ENCODE measurements at places on chromosomes 16 and 17.

DNA sequence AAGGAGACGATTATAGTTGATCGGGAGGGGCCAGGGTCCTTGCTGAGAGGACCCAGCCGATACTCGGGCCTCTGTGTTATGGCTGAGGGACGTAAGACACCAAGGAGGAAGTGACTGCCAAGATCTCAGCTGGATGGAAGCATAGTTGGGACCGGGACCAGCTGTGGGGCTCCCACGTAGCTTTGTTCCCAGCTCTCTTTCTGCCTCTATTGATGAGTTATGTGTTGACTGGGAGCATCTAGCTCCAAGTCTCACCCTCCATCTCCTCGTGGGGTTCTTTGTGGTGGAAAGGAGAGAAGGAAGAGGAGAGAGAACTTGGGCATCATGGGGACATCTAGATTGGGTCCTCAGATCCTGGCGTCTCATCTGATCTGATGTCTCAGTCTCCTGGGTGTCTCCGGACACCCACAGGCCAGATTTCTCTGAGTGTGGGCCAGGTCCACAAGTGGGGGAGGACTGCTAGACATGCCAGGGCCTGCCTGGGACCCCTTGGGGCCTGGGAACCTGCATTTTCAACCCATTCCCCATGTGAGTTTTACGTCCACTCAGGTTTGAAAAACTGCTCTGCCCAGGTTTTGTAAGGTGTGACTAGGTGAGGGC, 1.0 kb downstream of the MGRN1 start:
- H3K4me1 ChIP-seq: peaks cover 17% of the 10 kb centered on the region
- H3K27ac ChIP-seq: peak overlapping the region; percentile 97
- H3K36me3 ChIP-seq: peaks cover 16% of the 10 kb centered on the region
- peak overlapping the region; percentile 97 for H3K4me3 ChIP-seq

DNA sequence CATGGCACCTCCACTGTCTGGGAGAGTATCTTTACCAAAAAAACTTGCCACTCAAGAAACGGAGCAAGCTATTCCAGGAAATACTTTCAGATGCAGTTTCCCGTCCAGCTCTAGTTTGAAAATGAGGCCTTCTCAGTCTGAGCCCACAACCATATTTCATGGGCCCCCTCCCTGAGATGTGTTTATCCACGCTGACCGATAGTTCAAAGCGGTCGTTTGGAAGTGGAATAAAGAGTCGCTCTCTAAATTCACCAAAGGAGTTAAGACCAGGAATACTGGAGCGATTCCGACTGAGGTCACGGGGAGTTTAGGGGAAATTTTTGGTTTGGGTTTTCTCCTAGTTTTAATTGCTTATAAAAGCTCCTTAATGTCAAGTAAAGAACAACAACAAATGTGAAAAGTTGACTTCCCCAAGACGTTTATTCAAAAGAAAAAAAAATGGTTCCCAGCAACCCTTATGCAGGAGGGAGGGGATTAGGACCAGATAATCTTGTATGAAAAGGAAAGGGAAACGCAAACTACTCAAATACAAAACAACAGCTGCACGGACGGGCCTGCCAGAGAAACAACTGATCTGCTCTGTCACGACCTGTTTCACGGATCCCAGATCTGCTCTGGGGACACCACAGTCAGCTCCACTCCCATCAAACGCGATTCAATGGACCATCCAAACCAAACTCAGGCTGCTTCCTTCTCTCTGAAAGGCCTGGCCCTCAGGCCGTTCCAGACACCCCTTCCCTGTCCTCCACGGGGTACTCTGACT, 77.1 kb downstream of the MRM3 start:
- no peaks in the 10 kb centered on the region for H3K27me3 ChIP-seq
- H3K36me3 ChIP-seq: no peaks in the 10 kb centered on the region
- H3K4me1 ChIP-seq: peaks cover 8% of the 10 kb centered on the region
- peak overlapping the region; percentile 83 for H3K27ac ChIP-seq
- no peak for DNase-seq

DNA sequence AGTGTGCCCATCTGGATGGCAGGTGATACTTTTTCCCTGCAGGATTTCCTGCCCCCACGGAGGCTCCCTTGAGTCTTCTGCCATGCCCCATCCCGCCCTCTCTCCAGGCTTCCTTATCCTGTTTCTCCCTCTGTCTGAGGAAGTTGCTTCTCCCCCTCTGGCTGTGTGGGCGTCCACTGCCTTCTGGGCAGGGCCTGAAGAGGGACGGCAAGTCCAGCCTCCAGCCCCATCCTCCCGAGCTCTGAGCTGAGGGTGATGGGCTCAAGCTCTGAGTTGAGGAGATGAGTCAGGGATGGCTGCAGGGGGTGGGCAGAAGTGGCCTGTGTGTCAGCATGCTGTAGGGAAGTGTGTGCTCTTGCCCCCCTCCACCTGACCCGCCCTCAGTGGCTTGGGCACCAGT, 14.2 kb upstream of the RAP1GAP2 start:
- H3K36me3 ChIP-seq: no peaks in the 10 kb centered on the region
- H3K4me1 ChIP-seq: peaks cover 7% of the 10 kb centered on the region
- no peaks in the 10 kb centered on the region for H3K27me3 ChIP-seq
- no peak overlapping the region for H3K27ac ChIP-seq
- no peak overlapping the region for H3K4me3 ChIP-seq
- DNase-seq: no peak

DNA sequence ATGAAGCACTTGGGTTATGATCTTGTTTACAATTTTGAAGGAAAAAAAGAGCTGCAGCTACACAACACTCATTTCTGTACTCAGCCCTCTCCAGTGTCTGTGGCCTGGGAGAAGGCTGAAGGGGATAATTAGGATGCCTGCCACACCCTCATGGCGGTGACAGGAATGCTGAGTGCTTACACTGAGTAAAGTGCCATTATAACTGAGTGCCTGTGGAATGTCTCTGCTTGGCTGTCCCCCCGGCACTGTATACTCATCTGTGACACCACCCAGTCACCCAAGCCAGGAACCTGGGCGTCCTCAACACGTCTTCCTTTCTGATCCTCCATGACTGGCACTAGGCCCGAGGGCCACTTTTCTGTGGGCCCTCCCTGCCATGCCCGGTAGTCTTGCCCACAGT, 3.5 kb upstream of the MRPL38 start:
- H3K4me3 ChIP-seq: no peak overlapping the region
- peaks cover 5% of the 10 kb centered on the region for H3K4me1 ChIP-seq
- H3K36me3 ChIP-seq: no peaks in the 10 kb centered on the region
- DNase-seq: no peak
- H3K27me3 ChIP-seq: no peaks in the 10 kb centered on the region

DNA sequence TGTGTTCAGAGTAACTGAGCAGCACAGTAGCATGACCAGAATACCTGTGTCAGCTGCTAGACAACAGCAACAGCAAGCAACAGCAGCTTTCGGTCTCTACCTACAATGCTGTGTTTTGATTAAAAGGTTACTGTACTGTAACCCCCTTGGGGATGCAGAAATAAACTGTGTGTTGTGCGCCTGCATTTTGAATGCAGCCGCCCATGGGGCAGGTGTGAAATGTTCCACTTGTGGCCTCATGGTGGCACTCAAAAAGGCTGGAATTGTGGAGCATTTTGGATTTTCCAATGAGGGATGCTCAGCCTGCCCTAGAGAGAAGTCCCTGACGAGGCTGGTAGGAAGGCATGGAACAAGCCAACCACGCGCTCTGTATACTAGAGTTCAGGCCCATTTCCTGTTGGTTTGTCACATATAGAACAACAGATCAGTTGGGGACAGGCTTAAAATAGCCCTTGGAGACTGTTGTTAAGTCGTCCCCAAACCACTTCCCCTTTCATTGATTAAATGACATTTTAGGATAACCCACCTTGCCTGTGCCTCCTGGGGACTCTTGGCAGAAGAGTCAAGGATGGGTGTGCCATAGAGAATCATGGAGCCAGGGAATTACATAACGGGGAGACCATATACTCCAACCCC, 27.1 kb downstream of the SCPEP1 start:
- H3K27me3 ChIP-seq: no peaks in the 10 kb centered on the region
- H3K4me1 ChIP-seq: peaks cover 10% of the 10 kb centered on the region
- no peak for DNase-seq
- no peak overlapping the region for H3K4me3 ChIP-seq
- no peak overlapping the region for H3K27ac ChIP-seq

GRCh38 chr17:62617894-62618472, 9.5 kb upstream of the MRC2 start:
- peaks cover 15% of the 10 kb centered on the region for H3K36me3 ChIP-seq

GRCh38 chr17:36842231-36842819, 95.0 kb upstream of the LHX1 start:
- H3K36me3 ChIP-seq: no peaks in the 10 kb centered on the region
- peaks cover 31% of the 10 kb centered on the region for H3K4me1 ChIP-seq
- DNase-seq: no peak
- peaks cover 28% of the 10 kb centered on the region for H3K27me3 ChIP-seq

DNA sequence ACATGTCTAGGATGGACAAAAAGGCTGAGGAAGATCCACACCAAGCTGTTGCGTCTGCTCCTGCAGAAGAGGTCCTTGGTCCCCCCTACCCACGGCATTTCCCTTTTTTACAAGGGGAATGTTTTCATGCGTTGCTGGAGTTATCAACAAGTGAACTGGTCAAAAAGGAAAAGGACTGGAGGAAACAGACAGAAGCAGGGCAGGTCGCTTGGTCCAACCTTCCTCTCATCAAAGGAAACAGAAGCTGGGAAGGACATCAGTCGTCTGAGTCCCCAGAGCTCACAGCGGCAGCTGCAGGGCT, 26.1 kb downstream of the PIEZO1 start:
- H3K27ac ChIP-seq: peak overlapping the region; percentile 33
- DNase-seq: no peak
- H3K27me3 ChIP-seq: no peaks in the 10 kb centered on the region
- no peak overlapping the region for H3K4me3 ChIP-seq
- H3K4me1 ChIP-seq: peaks cover 26% of the 10 kb centered on the region
- H3K36me3 ChIP-seq: no peaks in the 10 kb centered on the region

- H3K4me1 ChIP-seq: peaks cover 9% of the 10 kb centered on the region
- DNase-seq: no peak
- no peak overlapping the region for H3K27ac ChIP-seq
- H3K36me3 ChIP-seq: no peaks in the 10 kb centered on the region
Observed at GRCh38 chr17:70613681-70614080, 444.3 kb downstream of the KCNJ2 start.

GRCh38 chr16:89574681-89575246, 794 bp upstream of the CPNE7 start:
- peaks cover 10% of the 10 kb centered on the region for H3K27me3 ChIP-seq
- no peaks in the 10 kb centered on the region for H3K36me3 ChIP-seq
- peak overlapping the region; percentile 76 for H3K4me3 ChIP-seq
- H3K4me1 ChIP-seq: peaks cover 8% of the 10 kb centered on the region
- DNase-seq: peak; percentile 87

GRCh38 chr16:72825912-72826621, 221.9 kb downstream of the ZFHX3 start:
- H3K4me1 ChIP-seq: no peaks in the 10 kb centered on the region
- no peak overlapping the region for H3K27ac ChIP-seq
- H3K4me3 ChIP-seq: no peak overlapping the region
- no peaks in the 10 kb centered on the region for H3K27me3 ChIP-seq
- H3K36me3 ChIP-seq: no peaks in the 10 kb centered on the region
- DNase-seq: no peak

DNA sequence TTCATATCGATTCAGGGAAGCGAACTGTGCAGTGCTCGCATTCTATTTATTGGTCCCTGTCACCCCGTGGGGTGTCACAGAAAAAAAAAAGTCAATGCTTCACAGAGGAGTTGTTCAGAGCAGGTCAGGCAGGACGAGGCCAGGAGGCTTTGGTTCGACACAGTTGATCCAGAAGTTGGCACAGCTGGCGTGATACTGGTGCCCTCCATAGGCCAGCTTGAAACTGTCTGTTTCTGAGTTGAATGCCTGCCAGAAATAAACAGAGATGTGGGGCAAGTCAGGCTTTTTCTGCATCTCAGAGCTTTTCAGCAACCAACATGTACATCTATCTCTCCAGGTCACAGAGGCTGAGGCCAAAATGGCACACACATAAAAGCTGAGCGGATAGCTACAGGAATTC, 29.1 kb downstream of the DUSP14 start:
- DNase-seq: no peak
- no peaks in the 10 kb centered on the region for H3K4me1 ChIP-seq
- H3K4me3 ChIP-seq: no peak overlapping the region
- no peak overlapping the region for H3K27ac ChIP-seq

GRCh38 chr16:68972720-68973119, 129.4 kb downstream of the TANGO6 start:
- H3K4me1 ChIP-seq: peaks cover 36% of the 10 kb centered on the region
- no peaks in the 10 kb centered on the region for H3K27me3 ChIP-seq
- H3K36me3 ChIP-seq: peaks cover 7% of the 10 kb centered on the region

GRCh38 chr17:3838206-3838605, 7.8 kb downstream of the NCBP3 start:
- no peak overlapping the region for H3K4me3 ChIP-seq
- H3K4me1 ChIP-seq: no peaks in the 10 kb centered on the region
- H3K27me3 ChIP-seq: no peaks in the 10 kb centered on the region
- H3K36me3 ChIP-seq: peaks cover 58% of the 10 kb centered on the region

GRCh38 chr17:980406-981291, 1.1 kb upstream of the NXN start:
- no peaks in the 10 kb centered on the region for H3K36me3 ChIP-seq
- no peaks in the 10 kb centered on the region for H3K27me3 ChIP-seq
- peak; percentile 72 for DNase-seq

DNA sequence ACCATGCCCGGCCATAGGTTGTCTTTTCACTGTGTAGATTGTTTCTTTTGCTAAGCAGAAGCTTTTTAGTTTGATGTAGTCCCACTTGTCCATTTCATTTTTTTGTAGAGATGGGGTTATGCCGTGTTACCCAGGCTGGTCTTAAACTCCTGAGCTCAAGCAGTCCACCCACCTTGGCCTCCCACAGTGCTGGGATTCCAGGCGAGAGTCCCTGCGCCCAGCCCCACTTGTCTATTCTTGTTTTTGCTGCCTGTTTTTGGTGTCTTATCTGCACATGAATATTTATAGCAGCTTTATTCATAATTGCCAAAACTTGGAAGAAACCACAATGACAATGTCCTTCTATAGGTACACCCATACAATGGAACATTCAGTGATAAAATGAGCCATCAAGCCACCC, 18.8 kb upstream of the SBK1 start:
- H3K4me3 ChIP-seq: no peak overlapping the region
- peaks cover 27% of the 10 kb centered on the region for H3K27me3 ChIP-seq
- no peaks in the 10 kb centered on the region for H3K36me3 ChIP-seq
- no peak for DNase-seq

DNA sequence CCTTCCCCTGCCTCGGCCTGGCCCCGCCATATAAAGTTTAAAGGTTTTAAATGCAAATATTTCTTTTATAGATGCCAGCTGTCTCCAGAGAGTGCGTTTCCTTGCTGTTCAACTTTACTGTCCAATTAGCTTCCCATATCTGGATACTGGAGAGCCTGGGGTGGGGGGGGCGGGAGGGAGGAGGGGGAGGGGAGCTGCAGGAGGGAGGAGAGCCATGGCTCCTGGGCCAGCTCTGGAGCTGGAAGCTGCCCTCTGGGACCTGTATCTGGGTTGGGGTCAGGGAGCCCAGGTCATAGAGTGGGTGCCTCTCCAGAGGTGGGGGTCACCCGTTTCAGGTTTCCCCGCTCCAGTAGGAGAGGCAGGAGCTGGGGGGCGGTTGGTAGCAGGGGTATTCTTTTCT, 6.2 kb upstream of the GSE1 start:
- peaks cover 17% of the 10 kb centered on the region for H3K27me3 ChIP-seq
- H3K4me3 ChIP-seq: peak overlapping the region; percentile 64
- no peak for DNase-seq
- H3K36me3 ChIP-seq: no peaks in the 10 kb centered on the region
